Liver (tissue), 10 donors: ENCODE measurements at places on chromosomes 13 and 19. TPM values are rescaled to one million over a fixed set of nuclear protein-coding genes. Genes with fewer than 3 reads are reported as not detected.

SELENOV gene
- total RNA-seq = not detected

GRCh38 chr19:29098863-29099481 lies 114.0 kb downstream of the UQCRFS1 start:
- H3K36me3 ChIP-seq = no peaks in the 10 kb centered on the region
- no peak overlapping the region for H3K27ac ChIP-seq
- no peak overlapping the region for H3K4me3 ChIP-seq
- DNase-seq = no peak
- H3K27me3 ChIP-seq = no peaks in the 10 kb centered on the region

DNA sequence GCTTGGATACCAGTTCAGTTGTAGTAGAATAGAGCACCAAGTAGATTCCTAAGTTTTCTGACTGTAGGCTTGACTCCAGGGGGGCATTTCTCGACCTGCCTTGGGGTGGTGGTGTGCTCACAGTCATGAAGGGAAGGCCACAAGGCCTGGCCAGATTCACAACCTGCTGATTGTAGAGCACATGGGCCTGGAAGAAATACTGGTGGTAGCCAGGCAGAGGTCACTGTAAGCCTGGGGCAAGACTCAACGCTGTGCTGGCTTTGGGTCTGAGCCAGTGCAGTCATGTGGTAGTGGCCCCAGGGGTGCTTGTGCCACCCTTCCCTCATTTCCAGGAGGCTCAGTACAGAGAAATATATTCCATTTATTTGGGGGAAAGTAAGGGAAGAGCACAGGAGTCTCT lies 832.3 kb upstream of the SLC10A2 start:
- no peak overlapping the region for H3K27ac ChIP-seq
- no peak overlapping the region for H3K4me3 ChIP-seq
- H3K36me3 ChIP-seq = no peaks in the 10 kb centered on the region

DNA sequence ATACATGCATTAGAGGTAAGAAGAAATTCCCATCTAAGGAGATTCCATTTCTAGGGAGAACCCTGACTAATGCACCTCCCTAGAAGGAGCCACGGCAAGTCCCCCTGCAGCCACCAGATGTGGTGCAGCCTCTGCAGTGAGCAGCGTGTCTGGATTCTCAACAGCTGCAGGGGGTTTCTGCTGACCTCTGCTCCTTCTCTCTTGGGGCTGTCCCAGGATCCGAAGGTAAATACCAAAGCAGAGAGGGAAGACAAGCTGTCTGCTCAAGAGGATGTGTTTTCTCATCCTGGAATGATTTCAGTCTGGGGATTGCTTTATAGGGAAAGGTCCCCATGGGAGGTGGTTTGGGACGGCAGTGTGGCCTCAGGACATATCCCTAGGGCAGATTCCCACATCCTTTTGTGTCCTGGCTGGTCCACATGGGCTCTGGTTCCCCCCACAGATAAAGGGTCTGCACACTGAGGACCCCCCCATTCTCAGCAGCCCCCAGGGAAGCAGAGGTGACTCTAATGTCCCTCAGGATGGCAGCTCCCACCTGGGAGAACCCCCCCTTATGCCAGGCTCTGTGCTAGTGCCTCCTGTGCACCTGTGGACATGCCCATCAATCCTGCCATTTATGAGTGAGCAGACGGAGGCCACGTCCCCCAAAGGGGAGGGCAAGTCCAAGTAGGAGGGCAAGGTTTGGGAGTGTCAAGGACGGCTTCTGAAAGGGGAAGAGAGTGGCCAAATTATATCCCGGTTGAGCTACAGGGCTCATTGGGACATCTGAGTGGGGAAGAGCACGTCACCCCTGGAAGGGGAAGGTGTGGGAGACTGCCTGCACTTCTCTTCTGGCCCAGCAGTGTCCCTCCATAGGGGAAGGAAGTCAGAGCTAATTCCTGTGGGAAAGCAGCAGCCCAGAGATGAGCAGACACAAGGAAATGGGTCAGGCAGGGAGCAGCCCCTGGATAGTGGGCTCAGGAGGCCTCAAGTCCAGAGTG lies 10.2 kb upstream of the OR10H5 start:
- DNase-seq = no peak
- H3K27ac ChIP-seq = no peak overlapping the region
- peaks cover 3% of the 10 kb centered on the region for H3K27me3 ChIP-seq
- H3K36me3 ChIP-seq = no peaks in the 10 kb centered on the region
- H3K4me1 ChIP-seq = peaks cover 5% of the 10 kb centered on the region

- no peak overlapping the region for H3K4me3 ChIP-seq
- no peak for DNase-seq
- H3K36me3 ChIP-seq = peaks cover 33% of the 10 kb centered on the region
- no peak overlapping the region for H3K27ac ChIP-seq
Measured at GRCh38 chr13:52411629-52412028, 5.7 kb upstream of the THSD1 start.
